ENCODE measurements at places on chromosomes 2 and 18.

GRCh38 chr18:26717123-26717719 is 148.3 kb downstream of the AQP4 start:
- no peak for DNase-seq

DNA sequence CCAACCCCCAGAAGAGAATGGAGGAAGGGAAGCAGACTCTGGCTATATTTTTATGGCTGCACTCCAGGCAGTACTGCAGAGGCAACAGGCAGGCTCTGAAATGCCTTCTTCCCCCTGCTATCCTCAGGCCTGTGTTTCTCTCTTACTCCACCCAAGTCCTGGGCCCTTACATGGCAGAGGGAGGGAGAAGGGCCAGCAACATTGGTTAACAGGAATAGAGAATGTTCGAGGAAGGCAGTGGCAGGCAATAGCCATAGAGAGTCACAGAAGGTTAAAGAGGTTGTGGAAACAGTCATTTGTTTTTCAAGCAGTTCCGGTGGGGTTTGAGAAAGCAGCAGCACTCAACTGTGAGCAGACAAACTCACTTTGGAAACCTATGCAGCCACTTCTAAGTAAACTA is 15.1 kb upstream of the DARS1 start:
- no peak for DNase-seq

- no peak for DNase-seq
Measured at GRCh38 chr2:39718483-39718882, 52.8 kb downstream of the TMEM178A start.

- DNase-seq: no peak
Measured at GRCh38 chr2:207252979-207253645, 87.4 kb upstream of the KLF7 start.

GRCh38 chr18:48161191-48161910 is 230.9 kb upstream of the SMAD2 start:
- peak; percentile 49 for DNase-seq

DNA sequence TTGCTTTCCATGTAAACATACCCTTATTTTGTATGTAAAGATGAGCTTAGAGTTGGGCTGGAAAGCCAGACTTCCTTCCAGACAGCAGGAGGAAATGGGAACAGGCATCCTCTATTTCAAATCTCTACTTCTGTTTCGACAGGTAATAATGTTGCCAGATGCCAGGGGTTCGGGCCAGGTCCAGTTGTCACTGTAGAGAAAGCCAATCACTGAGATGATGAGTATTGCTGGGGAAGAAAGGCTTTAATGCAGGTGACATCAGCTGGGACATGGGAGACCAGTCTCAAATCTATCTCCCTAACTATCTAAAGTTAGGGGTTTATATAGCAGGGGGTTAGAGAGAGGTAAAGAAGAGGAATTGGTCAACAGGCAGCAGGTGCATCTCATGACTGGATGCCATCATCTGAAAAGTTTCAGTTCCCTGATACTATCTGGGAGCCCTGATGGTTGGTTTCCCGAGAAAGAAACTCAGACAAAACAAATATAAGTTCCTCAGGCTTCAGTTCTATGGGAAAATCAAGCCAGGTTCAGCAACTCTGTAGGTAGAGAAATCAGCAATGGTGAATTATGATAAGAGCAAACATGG is 9.3 kb upstream of the MTCL1 start:
- DNase-seq: no peak

DNA sequence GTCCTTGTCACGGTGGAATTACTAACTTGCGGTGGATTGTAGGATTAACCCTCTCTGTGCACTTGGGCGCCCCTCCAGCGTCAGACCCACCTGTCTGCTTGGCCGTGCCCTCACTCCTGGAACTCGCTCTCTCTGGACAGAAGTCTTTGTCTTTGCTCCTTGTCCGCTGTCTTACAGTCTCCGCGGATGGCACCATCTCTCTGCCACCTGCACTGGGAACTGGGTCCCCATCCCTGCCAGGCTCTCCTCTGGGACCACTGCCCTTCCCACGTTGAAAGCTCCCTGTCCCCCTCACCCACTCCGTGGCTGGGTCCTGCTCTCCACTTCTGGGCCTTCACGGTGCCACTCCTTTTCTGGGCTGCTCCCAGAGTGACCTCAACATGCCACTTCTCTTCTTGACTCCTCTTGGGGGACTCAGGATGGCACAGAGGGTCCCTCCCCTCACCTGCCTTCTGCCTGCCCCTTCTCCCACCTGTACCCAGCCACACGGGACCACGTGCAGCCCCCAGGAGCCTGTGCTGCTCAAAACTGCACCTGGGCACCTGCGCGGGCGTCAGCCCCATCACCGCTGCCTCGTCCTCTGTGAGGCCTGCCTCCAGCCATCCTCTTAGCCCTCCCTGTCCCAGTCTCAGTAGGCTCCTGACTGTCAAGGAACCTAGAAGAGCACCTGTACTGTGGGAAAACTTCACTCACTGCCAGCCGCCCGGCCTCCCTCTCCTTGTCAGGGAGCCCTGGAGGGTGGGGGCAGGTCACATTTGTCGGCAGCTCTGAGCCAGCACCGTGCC is 11.1 kb downstream of the CNDP2 start:
- DNase-seq: no peak

- DNase-seq: no peak
Measured at GRCh38 chr2:112688086-112688880, 32.5 kb upstream of the NT5DC4 start.

DNA sequence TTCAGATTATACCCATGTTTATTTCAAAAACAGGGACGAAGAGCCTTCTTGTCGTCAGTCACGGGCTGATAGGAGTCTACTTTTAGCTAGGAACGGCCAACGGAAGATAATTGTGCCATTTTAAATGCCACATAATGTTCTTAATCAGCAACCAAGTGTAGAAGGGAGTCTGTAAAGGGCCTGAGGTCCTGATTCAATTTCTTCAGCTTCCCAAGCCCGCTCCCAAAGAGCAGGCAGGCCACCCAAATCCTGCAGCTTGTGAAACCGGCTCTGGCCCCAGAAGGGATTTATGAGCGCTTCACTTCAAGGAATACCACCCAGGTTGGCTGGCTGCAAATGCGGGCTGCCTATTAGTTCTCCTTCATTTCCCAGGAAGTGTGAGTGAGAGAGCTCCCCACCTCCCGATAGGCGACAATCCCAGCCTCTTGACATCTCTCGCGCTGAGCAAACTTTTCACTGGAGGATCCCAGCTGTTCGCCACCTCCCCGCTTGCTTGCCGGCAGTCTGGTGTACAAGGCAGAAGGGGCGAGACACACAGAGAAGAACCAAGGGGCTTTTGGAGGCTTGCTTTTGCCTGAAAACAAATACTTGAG is 272.9 kb downstream of the CDH20 start:
- no peak for DNase-seq

DNA sequence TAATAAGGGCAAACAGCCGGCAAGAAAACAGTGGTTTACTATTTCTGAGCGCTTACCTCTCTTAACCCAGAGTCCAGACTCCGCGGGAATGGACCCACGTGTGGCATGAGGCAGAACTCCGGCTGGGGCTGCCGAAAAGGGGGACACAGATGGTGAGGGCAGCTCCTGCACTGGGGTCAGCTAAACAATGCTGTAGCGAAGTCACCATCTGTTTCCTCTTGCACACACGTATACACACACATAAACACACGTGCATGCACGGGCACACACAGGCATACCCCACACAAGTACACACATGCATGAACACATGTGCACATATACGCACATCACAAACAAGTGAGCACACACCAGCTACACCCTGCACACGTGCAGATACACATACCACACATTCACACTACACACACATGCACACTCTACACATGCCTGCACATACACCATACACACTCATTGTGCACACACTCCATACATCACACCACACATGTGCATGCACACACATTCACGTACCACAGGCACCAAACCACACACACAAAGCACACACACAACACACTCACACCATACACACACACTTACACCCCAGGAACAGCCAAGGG is 105.9 kb upstream of the ID2 start:
- DNase-seq: no peak

- no peak for DNase-seq
Measured at GRCh38 chr2:100980046-100980445, 22.0 kb upstream of the RPL31 start.

- DNase-seq: no peak
Measured at GRCh38 chr18:13306583-13306982, 88.0 kb downstream of the LDLRAD4 start.

DNA sequence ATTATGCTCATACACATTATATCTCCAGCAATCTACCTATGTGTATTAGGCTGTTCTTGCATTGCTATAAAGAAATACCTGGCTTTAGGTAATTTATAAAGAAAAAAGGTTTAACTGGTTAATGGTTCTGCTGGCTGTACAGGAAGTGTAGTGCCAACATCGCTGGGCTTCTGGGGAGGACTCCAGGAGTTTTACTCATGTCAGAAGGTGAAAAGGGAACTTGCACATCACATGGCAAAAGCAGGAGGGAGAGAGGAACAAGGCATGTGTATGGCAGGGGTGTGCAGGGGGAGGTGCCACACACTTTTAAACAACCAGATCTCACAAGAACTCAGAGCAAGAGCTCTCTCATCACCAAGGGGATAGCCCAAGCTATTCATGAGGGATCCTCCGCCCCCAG is 715.4 kb upstream of the ZEB2 start:
- no peak for DNase-seq

DNA sequence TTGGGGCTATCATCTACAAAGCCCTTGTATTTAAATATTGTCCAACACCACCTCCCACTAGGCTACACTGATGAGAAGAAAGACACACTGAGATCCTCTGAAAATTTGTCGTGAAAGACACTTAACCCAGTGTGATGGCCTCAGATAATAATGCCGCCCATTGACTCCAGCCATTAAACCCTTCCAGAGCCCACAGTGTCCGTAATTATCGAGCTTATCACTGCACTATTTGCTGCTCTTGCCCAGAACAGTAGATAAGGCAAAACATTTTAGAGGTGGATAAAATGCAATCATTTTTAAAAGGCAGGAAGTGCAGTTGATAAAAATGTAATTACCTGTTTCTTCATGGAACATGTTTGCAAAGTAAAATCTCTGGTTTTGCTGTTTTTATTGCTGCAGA is 121.3 kb upstream of the DDX18 start:
- DNase-seq: no peak

DNA sequence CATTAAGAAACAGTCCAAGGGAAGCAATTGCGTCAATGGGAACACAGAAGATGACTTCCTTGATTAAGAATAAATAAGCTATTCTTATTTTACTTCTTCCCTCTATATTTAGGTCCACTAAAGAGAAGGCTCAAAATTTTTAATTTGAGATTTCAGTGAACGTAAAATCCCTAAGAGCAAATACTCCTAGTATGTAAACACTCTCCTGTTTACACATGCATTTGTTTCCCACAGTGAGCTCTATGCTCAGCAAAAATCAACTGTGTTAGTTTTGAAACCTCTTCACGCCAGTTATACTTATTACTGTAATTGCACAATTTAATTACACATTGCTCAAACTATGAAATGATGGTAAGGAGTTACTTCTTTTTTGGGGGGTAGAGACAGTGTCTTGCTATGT is 8.8 kb downstream of the SLC39A6 start:
- DNase-seq: no peak
